ENCODE measurements at places on chromosomes 4 and X.

- DNase-seq = no peak
Observed at GRCh38 chr4:153531976-153532626, 65.9 kb downstream of the TMEM131L start.

DNA sequence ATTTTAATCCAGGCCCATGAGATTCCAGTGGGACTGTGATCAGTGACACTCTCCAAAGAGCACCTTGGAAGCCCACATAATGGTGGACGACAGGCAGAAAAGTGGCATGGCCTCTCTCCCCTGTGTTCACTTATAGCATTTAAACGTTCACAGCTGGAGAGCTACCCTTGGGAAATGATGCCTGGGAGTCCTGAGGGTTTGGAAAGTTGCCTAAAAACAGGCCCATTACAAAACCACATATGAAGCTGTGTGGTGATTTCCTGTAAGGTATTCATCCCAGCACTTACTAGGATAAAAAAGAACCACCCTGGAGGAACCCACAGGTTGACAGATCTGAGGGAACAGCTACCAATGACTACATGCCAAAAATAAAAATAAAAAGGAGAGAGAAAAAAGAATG lies 193.2 kb downstream of the RASL11B start:
- no peak for DNase-seq

- no peak for DNase-seq
Observed at GRCh38 chr4:119266153-119266552, 53.6 kb downstream of the USP53 start.

GRCh38 chr4:140720387-140721304 lies 35.5 kb downstream of the TBC1D9 start:
- no peak for DNase-seq

GRCh38 chr4:121791481-121791880 lies 9.6 kb upstream of the EXOSC9 start:
- no peak for DNase-seq

DNA sequence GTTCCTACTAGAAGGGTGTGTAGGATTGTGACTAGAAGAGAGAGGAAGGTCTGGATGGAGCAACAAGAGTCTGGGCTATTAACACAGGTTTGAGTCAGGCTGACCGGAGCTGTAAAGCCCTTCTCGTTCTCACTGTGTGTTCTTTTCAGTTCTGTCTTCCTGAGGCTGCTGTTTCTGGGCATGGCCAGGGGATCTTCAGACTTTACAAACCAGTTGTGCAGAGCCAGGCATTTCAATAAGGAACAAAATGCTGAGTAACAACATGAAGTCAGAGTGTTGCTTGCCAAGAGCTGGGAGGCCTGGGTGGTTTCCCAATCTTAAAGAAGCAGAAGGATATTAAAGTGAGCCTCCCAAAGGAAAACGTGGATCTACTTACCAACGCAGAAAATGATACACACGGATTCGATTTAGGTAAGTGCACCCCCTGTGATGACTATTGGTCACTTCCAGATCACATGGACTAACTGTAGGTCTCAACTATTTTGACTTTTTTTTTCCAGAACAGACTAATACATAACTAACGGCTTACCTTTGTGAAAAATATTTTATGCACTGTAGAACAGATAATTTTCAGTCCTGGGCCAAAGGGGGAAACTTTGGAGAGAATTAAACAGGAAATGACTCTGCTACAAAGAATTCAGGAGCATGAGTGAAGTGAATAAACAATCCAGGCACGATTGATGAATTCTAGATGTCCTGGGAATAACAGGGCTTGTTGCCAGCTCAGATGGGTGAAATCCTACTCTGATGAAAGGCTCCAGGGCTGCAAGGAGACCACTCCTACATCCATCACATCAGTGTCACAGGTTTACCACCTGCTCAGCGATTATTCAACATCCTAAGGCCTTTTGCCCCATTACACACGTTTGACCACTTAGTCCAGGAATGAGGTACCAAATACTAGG lies 94.5 kb downstream of the ANXA3 start:
- no peak for DNase-seq

- DNase-seq = no peak
Observed at GRCh38 chrX:129744861-129745321, 6.1 kb downstream of the XPNPEP2 start.

GRCh38 chrX:39248330-39248729 lies 447.1 kb downstream of the MID1IP1 start:
- no peak for DNase-seq

DNA sequence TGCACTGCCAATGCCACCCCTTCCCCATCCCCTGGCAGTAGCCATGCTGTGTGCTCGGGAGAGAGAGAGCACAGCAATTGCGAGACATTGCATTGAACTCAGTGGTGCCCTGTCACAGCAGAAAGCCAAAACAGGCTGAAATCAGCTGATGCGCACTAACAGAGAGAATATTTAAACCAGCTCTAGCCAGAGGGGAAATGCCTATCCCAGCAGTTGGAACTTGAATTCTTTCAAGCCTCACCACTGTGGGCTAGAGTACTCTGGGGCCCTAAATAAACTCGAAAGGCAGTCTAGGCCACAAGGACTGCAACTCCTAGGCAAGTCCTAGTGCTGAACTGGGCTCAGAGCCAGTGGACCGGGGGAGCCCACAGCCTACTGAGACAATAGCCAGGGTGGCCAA lies 17.7 kb upstream of the RP2 start:
- no peak for DNase-seq

GRCh38 chr4:13289391-13289790 lies 194.7 kb downstream of the RAB28 start:
- no peak for DNase-seq

- DNase-seq = no peak
Observed at GRCh38 chr4:140092094-140092851, 61.7 kb downstream of the MAML3 start.

DNA sequence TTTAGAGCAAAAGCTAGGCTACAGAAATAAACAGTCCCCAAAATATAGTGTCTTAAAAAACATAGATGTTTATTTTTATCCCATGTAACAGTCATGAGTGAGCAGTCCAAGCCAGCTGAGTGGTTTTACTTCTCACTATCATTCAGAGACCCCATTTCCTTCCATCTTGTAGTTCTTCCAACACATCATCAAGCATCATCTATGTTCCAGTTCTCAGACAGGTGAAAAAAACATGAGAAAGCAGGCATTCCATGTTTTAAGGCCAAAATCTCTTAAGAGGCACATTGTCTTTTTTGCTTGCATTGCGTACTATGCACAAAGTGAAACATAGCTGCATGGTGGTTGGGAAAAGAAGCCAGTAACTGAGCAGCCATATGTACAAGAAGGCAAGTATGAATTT lies 128.6 kb downstream of the ATOH1 start:
- no peak for DNase-seq

- DNase-seq = no peak
Observed at GRCh38 chrX:24148121-24148520, 1.4 kb upstream of the ZFX start.

DNA sequence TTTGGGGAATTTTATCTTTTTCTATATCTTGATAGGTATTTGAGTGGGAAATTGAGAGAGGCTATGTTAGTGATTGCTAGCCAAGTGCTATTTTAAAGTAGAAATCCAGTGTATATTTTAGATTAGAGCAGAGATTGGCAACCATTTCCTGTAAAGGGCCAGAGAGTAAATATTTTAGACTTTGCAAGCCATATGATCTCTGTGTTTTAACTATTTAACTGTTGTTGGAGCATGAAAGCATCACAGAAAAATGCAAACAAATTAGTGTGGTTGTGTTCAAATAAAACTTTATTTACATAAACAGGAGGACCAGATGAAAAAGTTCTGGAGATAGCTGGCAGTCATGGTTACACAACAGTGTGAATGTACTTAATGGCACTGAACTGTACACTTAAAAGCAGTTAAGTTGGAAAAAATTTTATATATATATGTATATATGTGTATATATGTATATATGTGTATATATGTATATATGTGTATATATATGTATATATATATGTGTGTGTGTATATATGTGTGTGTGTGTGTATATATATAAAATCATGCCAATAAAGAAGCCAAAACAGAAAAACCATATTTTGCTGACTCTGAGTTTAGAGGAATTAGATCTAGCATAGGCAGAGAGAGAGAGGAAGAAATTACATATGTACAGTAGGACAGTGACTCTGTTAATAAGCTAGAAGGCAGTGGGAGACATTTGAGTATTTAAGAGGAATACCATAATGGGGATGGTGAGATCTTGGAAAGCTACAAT lies 83.4 kb downstream of the TMEM164 start:
- DNase-seq = no peak

GRCh38 chr4:170038232-170038631 lies 12.0 kb upstream of the MFAP3L start:
- DNase-seq = no peak

- no peak for DNase-seq
Observed at GRCh38 chr4:2860391-2861348, 17.0 kb downstream of the ADD1 start.

DNA sequence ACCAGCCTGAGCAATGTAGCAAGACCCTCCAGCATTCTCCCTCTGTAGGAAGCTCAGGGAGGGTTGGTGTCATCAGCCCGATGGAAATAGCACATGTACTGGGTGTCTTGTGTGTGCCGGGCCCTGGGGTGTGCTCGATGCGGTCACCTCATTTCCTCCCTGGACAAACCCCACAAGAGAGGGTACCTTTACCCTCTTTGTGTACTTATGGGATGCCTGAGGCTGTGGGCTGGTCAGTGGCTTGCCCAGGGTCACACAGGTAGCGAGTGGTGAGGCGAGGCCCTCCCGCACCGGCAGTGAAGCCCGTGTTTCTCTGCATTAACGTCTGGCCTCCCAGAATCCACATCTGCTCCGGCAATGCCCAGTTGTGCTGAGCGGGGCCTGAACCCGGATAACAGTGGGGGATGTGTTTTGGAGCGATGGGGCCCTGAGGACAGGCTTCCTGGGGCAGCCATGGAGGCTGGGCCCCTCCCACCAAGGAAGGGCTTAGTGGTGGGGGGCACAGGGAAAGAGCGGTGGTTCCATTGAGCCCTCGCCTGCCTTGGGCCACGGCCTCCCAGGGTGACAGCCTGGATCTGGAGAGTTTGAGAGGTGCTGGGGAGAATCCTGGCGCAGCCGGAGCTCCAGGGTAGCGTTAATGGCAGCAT lies 8.1 kb downstream of the PSAPL1 start:
- DNase-seq = no peak

DNA sequence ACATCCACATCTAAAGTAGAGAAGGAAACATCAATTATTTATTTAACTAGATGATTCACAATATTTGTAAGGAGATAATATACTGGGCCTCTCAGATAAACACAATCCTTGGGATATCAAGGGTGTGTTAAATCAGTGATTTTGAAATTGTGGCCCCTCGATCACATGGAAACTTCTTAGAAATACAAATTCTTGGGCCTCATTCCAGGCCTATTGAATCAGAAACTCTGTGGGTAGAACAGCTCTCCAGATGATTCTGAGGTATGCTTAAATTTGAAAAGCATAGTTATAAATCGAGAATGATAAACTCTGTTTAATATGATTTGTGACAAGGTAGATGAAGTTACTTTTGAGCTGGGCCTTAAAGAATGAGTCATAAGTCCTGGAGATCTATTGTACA lies 64.3 kb upstream of the GPR174 start:
- no peak for DNase-seq

DNA sequence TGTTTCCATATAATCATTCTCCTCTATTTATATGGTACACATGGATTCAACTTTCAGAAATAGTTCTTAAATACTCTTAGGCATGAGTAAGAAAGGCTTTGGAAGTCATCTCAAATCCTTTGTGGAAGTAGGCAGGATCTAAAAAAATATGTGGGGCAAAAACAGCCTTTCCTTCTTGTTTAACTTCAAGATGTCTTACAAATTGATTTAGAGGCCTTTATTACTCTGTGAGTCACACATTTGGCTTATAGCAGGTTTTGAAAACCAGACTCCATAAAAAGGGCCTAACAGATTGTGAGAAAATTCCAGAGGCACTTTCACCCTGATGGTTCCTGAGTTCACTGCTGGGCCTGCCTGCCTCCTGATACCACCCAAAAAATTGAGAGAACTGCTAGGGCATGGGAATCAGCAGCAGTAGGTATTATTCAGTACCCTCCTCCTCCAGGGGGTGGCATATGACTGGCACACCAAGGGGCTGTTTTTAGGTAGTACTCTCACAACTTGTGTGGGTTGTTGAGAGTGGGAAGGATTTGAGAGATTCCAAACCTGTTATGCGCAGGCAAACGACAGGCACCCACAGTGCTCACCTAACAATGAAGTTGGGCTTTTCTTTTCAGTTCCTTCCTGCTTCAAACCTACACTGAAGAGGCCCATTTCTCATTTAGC lies 162.7 kb upstream of the MBNL3 start:
- no peak for DNase-seq
